ENCODE measurements at places on chromosomes 11 and 22.
A peak's percentile ranks its signal among the peaks of the same experiment; 100 is the strongest.

- DNase-seq: peak; percentile 46
Measured at GRCh38 chr11:118530683-118531596, at the start of gene TMEM25. TSS of gene TMEM25 (plus strand) at chr11:118531192. CDS start at chr11:118531802, 610 bp downstream.

- DNase-seq: no peak
Measured at GRCh38 chr11:115527534-115528125, 23.4 kb upstream of the CADM1 start.

- DNase-seq: no peak
Measured at GRCh38 chr22:41966225-41966606, 3.0 kb upstream of the SEPTIN3 start.

- no peak for DNase-seq
Measured at GRCh38 chr11:130037058-130037457, 32.6 kb upstream of the APLP2 start.

- no peak for DNase-seq
Measured at GRCh38 chr11:11313902-11314692, 39.0 kb downstream of the CSNK2A3 start.

DNA sequence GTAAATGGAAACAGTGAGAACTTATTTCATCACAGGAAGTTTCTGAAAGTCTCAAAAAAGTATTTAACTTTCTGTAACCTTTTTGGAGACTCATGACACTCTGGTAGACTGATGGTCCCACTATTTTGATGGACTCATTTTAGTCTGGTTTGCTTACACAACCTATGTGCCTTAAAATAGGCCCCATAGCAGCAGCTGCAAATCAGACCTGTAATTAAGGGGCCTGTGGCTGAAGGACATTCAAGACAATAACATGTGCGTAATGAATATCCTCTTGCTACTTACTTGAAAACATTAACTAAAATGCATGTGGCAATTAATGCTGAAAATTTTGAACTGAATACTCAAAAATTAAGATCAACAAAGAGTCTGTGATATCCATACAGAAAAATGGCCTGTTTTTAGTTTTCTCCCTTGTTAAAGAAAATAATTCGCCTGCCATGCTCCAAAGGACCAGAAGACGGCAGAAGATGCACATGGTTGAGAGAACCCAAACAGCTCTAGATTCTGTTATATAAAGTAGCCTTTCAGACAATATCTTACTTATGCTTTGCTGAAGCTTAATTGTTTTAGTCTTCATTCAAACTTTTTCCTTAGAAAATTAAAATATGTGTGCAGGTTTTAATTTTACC is 568.5 kb downstream of the KCNA4 start:
- DNase-seq: no peak

DNA sequence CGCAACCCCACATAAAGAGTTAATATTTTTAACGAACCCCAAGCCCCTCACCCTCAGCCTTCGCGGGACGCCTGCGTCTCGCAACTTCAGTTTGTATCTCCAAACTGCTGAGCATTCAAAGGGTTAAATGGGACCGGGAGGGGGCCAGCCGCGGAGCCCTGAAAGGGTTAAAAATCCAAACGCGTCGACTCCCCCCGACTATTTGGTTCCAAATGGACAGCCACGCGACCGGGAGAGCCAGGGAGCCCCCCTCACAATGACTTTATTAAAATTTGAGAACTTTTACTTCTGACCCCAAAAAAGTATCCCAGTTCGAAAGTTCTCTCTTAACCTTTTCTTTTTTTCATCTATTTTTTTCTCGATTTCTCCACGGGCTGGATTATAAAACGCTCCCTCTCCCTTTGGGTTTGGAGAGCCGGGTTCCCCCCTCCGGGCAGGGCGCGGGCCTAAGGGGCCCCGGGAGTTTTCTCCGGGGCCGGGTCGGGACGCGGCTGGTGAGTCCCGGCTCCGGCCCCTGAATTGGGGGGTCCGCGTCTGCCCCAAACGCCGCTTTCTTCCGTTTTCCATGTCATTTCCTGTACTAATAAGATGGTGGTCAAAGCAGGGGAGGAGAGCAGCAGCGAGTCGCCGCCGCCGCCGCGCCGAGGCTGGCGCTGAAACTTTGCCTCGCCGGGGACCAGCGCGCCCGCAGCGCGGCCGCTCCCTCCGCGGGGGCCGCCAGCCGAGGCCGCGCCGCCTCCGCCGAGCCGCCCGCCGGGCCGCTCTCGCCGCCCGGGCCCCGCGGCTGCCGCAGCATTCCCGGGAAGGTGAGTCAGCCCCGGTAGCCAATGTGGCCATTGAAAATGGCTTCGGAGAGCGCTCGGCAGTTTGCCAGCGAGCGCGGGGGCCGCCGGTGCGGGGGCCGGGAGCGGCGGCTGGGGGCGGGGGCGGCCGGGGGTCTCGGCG is at the start of gene PRDM11:
Gene PRDM11, plus strand, starts transcription at position 568 of the 945 bp plus-strand sequence. CDS start 35,128 bp downstream, outside the sequence.
- DNase-seq: peak; percentile 5

DNA sequence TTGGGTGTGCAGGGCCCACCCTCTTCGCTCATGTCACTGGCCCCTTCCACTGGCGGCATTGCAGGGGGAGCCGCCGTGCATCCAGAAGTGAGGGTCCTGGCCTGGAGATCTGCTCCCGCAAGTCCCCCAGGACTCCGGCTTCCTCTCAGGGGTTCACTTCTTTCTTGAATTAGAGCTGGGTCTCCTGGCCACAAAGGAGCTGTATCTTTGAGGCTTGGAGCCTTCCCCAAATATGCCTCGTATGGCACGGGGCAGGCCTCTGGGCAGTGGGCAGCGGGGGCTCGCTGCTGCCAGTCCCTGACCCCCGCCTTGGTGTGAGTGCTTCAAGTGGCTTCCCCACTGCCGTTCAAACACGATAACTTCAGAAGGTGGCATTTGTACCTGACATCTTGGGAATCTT is 7.4 kb upstream of the IFITM3 start:
- no peak for DNase-seq

DNA sequence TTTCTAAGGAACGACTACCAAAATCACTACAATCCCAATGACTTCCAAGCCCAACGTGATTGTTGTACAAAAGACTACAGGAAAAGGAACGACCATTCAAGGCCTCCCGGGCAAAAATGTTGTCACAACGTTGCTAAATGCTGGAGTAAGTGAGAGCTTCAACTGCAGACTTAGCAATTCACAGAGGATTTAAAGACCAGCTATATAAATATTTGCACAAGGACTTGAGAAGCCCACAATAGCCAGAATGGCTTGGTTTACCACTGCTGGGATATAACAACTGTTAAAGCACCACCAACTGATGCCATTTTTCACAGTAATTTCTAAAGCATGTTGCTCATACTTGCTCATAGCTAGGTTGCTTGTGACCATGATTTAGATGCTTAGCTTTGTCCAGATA is 78.3 kb downstream of the EMSY start:
- DNase-seq: no peak

GRCh38 chr11:106679581-106679980 is 338.7 kb downstream of the GUCY1A2 start:
- DNase-seq: no peak

DNA sequence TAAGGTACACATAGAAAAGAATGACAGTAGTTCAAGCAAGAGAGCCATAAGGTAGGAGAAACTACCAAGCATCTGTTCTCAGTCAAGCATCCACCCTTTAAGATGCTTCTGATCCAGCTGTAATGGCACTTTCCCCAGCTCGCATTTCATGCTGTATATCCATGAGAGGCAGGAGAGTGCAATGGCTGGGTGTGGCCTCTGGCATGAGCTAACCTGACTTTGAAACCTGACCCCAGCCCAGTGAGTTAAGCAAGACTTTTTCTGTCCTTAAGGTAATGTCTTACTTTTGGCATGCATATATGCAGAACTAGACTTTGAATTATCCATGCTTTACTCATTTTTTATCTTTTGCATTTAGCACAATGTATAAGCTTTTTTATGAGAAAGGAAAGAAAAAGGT is 79.8 kb upstream of the CNTN5 start:
- DNase-seq: no peak

GRCh38 chr11:29127461-29127860 is 889.4 kb downstream of the KCNA4 start:
- no peak for DNase-seq

DNA sequence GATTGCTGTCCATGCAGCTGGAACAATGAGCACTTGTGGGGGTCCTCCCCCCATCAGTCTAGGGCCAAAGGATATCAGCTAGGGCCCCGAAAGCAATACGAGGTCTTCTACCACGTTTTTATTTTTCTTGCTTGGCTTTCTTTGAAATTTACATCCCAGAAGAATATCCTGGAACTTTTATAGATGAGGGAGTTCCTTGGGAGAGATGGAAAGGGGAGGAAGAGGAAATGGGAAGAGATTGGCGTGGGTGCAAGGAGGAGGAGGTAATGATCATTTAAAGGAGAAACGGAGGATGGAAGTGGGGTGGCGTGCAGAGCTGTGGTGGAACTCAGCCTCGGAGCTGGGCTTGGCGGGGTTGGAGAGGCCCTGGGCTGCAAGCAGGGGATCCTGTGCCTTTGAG is 90.3 kb downstream of the SNX19 start:
- DNase-seq: no peak

- DNase-seq: no peak
Measured at GRCh38 chr11:99117603-99118002, 96.9 kb downstream of the CNTN5 start.

DNA sequence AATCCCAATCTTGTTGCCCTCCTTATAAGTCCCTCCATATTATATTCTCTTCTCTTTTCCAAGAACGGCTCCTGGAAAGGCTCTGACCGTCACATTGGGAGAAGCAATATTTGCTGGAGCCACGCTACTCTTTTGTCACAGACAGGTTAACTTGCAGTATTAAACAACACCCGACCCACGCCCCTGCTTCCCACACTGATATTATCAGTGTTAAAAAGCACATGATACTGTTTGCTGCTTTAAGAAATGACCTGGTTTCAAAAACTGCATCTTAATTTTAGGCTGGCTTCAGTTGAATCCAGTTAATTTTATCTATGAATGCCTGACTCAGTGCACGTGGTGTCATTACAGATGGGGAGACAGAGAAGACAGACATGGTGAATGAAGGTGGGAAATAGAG is 3.1 kb downstream of the FLI1 start:
- DNase-seq: no peak

- DNase-seq: no peak
Measured at GRCh38 chr22:24523873-24524272, 28.7 kb downstream of the UPB1 start.

DNA sequence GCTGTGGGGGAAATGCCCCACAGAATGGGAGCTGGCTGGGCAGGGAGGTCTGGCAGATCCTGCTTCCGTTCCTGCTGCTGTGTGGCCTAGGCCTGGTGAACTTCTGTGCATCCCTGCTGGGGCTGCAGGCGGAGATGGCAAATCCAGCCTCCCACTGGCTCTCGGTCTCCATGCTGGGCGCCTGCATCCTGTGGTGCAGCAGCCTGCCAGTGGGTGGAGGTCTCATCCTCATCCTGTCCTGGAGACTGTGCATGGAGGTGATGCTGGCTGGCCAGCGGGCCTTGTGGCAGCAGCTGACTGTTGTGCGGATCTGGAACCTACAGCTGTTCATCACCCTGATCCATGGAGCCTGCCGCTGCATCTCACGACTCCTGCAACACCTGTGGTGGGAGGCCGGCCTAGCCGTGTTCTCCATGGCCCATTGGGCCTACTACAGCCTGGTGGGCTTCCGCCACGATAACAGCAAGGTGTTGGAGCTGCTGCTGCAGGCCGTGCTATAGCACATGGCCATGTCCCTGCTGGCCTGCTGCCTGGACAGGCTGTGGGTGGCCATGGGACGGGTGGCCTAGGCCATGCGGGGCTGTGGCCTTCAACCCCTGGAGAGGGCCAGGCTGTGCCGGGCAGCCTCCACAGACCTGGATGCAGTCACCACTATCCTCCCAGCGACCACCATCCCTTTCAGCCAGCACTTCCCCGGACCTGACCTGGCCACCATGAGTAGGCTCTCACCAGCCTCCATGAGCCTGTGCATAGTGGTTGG is 8.8 kb upstream of the RPL3 start:
- no peak for DNase-seq

DNA sequence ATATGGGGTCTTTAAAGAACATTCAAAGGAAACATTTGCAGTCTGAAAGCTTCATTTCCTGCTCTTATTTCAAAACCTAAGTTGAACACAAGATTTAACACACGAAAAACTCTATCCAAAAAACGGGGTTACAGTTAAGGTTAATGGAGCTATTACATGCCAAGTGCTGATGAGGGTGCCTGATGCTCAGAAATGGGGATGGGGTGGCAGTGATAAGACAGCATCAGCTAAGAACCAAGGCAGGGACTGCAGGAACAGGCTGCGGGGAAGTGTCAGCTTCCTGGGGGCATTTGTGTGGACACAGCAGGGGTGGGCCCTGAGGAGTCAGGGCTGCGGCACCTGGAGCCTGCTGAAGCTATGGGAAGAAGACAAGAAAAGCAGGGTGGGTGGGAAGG is 12.2 kb downstream of the DGCR2 start:
- DNase-seq: no peak

DNA sequence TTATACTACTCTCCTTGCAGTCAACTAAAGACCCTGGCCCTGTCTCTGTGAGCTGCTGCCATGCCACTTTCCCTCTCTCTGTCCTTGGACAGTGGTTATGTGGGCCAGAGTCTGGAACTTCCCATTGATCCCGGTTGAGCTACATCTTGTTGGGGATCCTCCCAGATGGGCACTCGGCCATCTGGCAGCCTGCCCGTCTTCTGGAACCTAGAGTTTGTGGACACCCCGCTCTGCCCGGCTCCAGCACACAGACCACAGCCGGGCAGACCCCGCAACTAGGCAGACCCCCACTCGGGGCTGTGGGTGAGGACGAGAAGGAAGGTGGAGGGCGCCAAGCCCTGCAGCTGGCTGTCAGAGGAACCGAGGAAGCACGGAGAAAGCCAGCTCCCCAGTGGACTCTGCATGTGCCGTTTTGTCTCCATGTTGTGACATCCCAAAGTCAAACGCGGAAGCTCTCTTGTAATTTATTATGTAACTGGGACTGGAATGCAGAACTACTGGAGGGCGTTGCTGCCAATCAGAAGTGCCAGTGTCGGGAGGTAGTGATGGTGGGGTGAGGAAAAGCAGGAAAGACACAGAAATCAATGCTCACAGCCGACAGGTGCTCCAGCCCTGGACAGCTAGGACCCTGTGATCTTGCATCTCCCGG is 207.7 kb downstream of the CEP164 start:
- no peak for DNase-seq

DNA sequence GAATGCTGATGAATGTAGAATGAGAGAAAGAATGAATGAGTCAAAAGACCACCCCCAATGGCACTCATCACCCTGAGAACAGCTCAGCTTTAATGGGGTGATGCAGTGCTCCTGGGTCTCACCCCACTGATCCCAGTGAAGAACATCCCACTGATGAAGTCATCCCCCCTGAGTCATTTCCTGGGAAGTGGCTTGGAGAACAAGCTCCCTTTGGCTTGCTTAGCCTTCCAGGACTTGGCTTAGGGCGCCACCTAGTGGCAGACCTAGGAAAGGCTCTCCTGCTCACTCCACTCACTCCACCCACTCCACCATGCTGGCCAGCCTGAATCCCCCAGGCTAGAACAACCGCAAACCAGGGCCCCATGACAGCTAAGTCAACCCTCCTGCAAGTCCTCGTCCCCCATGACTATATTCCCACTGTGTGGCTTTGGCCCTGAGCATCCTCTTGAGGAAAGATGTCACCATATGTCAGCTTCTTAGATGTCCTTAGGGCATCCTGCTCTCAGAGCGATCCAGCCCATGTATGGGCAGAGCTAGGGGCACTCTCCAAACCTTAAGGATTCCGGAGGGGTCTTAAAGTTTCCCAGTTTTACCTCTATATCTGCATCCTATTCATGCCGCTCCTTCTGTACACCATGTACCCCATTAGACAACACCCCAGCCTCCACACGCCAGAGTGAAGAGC is 17.8 kb upstream of the TMPRSS13 start:
- peak; percentile 65 for DNase-seq

- no peak for DNase-seq
Measured at GRCh38 chr11:132254906-132255305, 884.5 kb downstream of the NTM start.
